Stimulated activated CD4-positive, alpha-beta T cell treated with anti-CD3 and anti-CD28 coated beads, Interleukin-15, amount 100 ng/mL, for 48 hours (primary cell): ENCODE measurements at places on chromosomes 1 and 21.

GRCh38 chr1:28855469-28855951, 43.5 kb downstream of the OPRD1 start:
- no peak for DNase-seq

DNA sequence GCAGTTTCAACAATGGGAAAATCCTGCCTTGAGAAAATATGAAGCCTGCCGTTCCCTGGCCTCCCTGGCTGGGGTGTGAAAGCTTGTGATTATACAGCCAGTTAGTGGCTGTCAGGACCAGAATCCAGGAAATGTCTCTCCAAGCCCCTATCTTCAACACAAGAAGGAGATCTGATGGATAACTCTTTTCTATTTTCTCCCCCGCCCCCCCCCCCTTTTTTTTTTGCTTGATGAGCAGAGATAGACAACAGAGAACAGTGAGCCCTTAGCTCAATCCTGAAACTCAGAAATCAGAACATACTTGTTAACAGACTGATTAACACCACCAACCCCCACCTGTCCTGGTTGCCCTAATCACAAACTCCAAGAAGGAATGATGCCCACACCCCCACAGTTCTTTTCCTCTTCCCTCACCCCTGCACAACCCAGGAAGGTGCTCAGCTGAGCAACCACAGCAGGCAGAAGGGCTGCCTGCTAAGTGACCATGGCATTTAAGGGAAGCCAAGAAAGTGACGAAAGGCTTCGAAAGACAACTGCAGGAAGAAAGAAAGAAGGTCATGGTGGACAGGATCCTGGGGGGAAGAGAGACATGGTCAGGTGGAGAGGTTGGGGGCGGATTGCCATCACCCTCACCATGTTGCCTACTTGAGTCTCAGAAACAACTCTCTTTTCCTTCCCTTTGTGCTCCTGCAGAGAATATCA, 12.3 kb upstream of the DENND2D start:
- no peak for DNase-seq

DNA sequence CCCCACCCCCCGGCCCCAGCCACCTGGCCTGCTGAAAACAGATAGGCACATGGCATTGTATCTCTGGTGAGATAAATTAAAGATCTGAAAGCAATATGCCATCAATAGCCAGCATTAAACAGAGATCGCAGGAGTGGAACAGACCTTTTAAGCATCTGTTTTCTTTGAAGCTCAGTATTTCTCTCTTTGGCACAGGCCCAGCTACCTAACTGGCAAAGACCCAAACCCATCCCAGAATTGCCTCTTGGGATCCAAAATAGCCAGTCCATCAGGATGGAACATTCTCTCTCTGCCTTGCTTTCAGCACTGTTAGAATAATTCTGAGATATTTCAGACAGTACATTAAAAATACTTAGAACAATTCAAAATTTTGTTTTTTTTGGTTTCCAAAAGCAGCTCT, 46.0 kb downstream of the KCNJ6 start:
- no peak for DNase-seq

DNA sequence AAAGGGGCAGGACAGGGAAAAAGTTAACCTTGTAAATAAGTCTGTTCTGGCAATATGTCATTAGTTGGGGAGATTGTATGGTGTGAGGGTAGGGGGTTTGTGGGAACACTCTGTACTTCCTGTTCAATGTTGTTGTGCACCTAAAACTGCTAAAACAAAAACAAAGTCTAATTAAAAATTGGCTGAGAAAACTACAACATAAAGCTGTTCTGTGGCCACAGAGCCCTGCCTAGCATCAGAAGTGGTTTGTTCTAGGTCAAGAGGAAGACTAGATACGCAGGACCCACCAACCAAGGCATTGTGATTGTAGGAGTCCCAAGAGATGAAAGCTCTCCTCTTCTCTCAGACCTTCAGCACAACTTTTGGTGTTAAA, 81.0 kb upstream of the LRRC8D start:
- DNase-seq = no peak

GRCh38 chr21:42343101-42343500, 7.7 kb downstream of the TFF2 start:
- no peak for DNase-seq

DNA sequence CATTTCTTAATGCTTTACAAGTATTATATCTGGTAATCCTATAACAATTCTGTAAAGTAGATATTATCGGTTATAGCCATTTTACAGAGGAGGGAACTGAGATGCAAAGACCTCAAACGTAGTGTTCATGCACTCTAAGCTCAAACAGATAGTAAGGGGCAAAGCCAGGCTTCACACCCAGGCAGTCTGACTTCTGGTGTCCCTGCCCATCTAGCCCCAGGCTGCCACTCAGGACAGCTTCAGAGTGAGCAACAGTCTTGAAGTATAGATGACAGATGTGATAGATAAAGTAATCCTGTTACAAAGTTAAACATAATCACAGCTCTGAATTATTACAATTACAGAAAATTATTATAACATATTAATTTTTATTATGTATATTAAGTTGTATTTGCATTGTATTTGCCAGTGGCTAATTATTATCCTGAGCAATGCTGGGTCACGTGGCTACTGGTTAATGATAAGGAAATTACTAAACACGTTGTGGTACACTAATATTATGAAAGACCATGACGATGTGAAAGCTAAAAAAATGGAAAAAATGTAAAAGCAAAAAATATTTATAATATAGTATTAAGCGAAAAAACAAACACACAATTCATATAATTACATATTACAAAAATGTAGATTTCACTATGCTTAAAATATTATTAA, 6.1 kb upstream of the TRAF3IP3 start:
- no peak for DNase-seq

GRCh38 chr1:1173061-1173792, 453 bp upstream of the TTLL10 start:
- no peak for DNase-seq
